ENCODE measurements at places on chromosomes 1 and 21.

DNA sequence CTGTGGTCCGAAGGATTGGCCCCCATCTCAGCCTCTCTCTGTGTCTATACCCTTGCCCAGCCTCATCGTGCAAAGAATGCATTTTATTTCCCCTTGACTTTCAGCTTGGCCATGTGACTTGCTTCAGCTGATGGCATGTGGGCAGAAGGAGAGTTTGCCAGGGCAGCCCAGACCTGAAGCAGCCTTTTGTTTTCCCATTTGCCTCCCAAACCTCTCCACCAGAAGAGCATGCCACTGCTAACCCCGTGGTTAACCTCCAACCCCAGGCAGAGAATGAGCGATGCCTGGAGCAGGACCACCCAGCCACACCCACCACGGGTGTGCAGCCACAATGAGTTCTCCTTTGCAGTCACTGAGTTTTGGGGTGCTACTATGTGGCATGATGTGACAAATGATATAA is 136.4 kb downstream of the SETD4 start:
- DNase-seq = no peak

GRCh38 chr1:239389703-239390102 is 3.3 kb downstream of the CHRM3 start:
- no peak for DNase-seq

GRCh38 chr1:66436378-66437135 is 97.4 kb upstream of the SGIP1 start:
- peak; percentile 3 for DNase-seq

- DNase-seq = no peak
Observed at GRCh38 chr1:157405662-157406061, 146.7 kb downstream of the FCRL5 start.

DNA sequence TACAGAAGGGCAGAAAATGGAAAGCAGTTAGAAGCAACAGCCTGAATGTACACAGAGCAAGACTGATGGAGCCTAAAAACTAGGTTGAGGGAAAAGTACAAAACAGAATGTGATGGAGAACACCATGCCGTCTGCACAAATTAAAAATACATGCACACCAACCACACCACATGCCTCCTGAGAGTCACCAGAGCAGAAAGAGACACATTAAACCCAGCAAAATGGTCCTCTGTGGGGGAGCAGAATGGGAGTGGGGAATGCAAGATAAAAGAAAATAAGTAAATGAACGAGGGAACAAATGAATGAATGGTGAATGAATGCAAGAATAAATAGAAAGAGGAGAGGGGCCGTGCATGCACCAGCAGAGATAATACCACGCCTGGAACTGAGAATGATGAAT is 24.1 kb downstream of the PADI2 start:
- DNase-seq = no peak

DNA sequence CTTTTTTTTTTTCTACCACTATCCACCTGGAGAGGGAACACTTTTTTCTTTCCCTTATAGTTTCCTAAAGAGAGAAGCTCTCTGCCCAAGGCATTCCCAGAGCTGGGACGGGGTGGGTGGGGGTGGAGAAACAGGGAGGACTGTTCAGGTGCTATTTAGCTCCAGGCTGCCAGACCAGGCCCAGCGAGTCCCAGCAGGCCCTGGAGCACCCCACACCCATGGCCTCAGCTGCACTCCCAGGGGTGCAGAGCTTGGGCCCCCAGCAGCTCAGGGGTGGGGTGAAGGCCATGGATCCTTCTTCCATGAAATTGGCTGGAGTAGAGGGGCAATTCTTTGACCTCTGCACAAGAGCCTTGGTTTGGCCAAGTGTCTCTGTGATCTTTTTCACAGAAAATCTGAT is 4.1 kb downstream of the ETV3L start:
- no peak for DNase-seq

DNA sequence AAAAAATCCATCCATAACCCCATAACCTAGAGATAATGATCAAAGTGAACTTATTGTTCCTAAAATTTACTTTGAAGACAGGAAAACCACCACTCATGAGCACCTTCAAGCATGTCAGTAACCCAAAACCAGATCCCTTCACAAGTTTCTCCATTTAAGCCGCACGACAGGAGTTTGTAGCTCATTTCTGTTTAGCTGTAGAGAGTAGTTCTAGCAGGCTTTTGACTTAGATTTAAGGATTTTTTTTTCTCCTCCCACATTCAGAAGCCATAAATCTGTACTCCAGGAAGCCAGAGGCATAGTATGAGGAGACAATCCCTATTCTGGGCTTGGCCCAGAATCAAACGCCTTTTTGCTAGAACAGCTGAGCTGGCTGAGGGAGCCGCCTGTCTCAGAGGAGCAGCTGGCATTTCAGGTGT is 25.6 kb downstream of the TOMM20 start:
- no peak for DNase-seq
